Ecto neural progenitor cell (in vitro differentiated cells): ENCODE measurements at places on chromosomes 1 and 21.

DNA sequence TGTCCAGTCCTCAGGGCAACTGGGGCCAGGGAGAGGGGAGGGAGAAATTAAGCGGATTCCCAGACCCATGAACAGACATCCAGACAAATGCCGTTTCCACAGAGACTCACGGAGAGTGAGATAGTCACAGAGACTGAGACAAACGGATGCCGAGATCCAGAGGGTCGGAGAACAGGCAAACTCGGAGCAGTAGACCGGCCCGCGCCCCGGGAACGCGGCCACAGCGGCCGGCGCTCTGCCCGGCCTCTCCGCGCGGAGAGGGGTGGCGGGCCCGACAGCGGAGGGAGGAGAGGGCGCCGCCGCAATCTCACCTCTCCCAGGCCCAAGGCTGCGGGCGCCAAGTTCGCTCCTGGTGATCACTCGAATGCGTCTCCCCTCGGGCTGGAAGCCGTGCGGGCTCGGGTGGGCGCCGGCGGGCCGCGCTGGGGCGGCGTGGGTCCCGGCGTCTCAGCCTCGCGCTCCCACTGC lies 831 bp upstream of the FOXD2 start:
- DNase-seq = no peak

DNA sequence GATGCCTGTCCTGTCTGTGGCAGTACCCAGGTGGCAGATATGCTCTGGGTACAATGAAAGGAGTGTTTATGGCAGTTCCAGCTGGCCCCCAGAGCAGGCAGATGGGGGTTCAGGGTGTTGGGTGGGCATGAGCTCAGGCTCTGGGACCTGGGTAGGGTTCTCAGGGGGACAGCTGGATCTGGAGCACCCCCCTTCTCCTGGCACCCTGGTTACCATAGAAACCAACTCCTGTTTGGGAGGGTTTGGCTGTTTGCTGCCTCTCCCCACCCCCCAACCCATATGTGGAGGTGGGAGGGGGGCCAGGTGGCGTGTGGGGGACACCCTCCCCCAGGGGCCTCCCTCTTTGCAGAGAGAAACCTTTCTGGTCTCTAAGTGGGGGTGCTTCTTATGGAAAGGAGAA lies 7.1 kb downstream of the FOXO6 start:
- no peak for DNase-seq

DNA sequence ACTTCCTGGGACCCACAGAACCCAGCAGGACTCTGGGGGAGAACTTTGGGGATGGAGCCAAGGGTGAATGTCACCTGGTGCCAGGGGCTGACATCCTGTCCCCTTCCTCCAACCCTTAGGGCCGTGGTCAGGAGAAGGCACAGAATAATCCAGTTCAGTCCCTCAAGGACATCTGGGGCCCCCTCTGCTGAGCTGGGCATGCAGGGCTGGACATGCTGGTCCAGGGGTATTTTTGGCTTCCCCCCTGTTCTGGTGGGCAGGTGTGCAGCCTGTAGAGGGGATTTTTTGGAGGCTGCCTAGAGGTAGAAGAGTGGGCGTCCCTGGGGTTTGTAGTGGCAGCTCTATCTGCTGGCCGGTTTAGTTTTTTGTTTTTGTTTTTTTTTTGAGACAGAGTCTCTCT lies 3.4 kb upstream of the CROCC start:
- DNase-seq = no peak

- peak; percentile 70 for DNase-seq
Measured at GRCh38 chr1:228236744-228237143, 28.9 kb downstream of the OBSCN start.

- DNase-seq = no peak
Measured at GRCh38 chr1:110420874-110421793, 13.6 kb upstream of the LAMTOR5 start.

- peak; percentile 55 for DNase-seq
Measured at GRCh38 chr21:34670220-34670961, 1.6 kb downstream of the CLIC6 start.

GRCh38 chr1:113281550-113281949 lies 108.8 kb upstream of the MAGI3 start:
- DNase-seq = no peak

GRCh38 chr1:39779137-39779536 lies 8.0 kb upstream of the OXCT2 start:
- DNase-seq = no peak

DNA sequence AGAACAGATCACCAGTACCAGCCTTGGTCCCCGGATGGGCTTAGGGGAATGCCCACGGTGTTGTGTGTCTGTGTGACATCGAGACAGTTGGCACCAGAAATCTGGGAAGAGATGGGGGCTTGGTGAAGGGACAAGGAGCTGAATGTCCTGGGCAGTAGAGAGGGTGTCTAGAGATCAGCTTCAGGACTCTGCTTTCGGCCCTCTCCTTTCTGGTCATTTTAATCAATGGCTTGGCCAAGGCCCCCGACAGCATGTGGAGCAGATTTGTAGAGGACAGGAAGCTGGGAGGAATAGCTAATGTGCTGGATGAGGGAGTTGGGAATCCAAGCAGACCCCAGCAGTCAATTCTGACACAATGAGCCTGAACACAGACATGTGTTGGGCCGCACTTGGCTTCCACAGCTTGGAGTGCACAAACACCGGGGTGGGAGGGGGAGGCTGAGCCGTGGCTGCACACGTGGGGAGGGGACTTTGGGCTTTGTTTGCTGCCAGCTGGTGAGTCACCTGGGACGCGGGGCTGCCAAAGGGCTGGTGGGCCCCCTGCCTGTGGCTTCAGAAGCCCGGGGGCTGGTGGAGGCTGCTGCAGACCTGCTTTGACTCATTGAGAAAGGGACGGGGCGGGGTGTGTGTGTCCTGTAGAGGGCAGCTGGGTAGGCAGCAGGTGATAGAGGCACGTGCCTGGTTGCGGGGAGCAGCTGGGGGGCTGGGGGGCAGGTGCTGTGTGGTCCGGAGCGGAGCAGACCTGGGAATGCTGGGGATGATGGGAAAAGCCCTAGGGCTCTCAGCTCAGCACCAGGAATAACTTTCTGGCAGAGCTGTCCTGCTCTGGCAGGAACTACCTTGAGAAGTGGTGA lies 20.9 kb downstream of the SLC1A7 start:
- no peak for DNase-seq

- no peak for DNase-seq
Measured at GRCh38 chr1:239538239-239538988, 152.0 kb downstream of the CHRM3 start.

- DNase-seq = no peak
Measured at GRCh38 chr1:183355797-183356196, 62.4 kb downstream of the NMNAT2 start.
